Aorta (tissue), 5 donors: ENCODE measurements at places on chromosomes 5 and 9. TPM values are rescaled to one million over a fixed set of nuclear protein-coding genes. Genes with fewer than 3 reads are reported as not detected.

Gene IFNA21
- polyA plus RNA-seq = not detected

Gene DDX41
- polyA plus RNA-seq = 46.5 TPM

Gene GRM6
- not detected for polyA plus RNA-seq

Gene SLU7
- 36.3 TPM for polyA plus RNA-seq

Gene PDE6A
- polyA plus RNA-seq = not detected

Gene NKD2
- not detected for polyA plus RNA-seq

Gene HNRNPAB
- polyA plus RNA-seq = 80.5 TPM

Gene GGTA1
- polyA plus RNA-seq = 239 TPM

DNA sequence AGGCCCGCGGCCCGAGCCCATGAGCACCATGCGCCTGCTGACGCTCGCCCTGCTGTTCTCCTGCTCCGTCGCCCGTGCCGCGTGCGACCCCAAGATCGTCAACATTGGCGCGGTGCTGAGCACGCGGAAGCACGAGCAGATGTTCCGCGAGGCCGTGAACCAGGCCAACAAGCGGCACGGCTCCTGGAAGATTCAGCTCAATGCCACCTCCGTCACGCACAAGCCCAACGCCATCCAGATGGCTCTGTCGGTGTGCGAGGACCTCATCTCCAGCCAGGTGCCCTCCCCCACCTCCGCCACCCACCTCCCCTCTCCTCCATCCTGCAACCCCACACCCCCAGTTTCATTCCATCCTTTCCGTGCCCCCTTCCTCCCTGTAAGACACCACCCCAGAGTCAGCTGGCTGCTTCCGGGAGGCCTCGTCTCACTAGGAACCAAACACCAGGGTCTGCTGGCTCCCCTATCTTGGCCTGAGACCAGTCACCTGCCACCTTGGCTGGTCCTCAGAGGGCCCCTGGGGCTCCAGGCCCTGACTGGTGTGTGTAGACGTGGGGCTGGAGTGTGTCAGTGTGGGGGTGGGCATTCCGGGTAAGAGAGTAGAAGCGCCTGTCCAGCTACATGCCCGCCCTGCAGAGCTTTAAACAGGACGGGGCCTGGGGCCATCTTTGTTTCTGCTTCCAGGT is 655 bp downstream of the GRIN1 start:
- no peak for DNase-seq

DNA sequence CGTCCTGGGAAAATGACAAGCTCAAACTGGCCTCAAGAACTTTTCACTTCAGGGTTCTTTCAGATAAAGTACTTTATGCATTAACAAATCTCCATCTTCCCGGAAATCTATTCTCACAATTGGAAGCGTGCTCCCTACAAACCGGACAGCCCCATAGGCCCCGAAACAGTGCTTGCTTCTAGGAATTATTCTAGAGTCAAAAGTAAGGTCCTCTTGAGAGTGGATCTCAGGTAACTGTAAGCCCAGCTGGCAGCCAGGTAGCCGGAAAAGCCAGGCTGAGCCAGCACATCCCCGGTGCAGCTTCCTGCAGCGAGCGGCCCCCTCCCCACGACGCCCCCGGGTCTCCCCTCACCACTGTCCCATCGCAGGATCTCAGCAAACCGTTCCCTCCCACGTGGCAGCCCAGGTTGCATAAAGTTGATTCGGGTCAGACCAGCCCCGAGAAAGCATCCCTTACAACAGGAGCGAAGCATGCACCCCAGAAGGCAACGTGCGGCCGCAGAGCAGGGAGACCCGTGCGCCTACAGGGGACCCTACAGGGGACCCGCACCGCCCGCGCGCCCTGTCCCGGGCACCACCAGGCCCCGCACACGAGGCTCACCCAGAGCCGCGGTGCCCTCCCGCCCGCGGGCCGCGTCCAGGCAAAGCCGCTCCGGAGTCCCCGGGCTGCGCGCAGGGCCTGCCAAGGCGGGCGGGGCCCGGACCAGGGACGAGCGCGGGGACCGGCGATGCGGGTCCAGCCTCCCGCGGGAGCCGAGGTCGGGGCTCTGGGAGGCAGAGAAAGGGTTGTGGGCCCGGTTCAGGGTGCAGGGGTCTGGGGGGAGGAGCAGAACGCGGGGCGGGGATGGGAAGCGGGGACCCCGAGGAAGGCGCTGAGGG is 920 bp downstream of the LPCAT1 start:
- DNase-seq = peak; percentile 82

DNA sequence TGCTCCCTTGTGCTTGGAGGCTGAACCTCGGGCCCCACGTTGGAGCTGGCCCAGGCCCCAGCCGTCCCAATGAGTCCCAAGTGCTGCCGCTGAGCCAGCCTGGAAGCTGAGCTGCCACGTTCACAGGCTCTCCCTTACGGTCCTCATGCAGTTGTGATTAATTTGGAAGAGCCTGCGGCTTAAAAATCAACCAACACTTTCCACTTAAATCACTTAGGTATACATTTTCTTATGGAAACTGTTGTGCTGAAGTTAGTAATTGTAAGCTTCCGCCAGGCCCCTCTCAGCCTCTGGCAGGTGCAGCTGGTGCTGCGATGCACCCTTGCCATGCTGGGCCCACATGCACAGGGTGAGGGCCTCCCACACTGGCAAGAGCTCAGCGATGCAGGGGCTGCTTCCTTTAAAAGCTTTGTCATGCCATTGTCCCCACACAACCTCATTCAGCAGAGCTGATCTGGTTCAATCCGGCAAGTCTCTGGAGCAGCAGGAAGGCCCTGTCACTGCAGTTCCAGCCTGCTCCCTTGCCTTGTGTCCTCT is 61.0 kb downstream of the IPPK start:
- peak; percentile 70 for DNase-seq

- no peak for DNase-seq
These were observed 107.1 kb downstream of the CDH18 start for GRCh38 chr5:19880859-19881436.

DNA sequence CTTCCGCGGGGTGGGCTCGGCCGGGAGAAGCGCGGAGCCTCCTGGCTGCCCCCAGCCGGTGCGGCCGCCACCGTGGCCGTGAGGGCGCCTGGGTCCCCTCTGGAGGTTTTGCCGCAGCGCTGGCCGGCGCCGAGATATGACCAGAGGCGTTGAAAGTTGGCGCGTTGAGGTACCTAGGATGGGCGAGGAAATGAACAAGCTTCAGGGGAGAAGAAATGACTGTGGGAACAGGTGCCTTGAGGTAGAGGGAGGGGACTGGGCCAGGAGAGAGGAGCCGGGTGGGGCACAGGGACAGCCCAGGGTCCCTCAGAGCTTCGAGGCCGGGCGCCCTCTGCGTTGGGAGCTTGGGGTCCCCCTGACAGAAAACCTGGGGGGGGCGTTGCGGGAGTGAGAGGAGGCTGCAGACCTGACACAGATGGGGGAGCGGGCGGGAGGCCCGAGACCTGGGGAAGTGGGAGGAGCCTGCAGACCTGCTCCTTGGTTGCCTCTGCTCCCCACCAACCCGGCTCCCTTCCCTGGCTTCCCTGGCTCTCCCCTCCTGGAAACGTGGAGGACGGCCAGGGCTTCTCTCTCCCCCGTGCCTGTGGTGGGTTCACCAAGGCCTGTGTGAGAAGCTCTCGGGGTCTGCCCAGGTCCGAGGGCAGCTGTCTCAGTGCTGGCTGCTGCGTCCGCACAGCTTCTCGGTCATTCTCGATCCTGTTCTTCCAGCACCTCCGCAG is 14.2 kb downstream of the RABL6 start:
- peak; percentile 46 for DNase-seq

- DNase-seq = no peak
These were observed 182.4 kb upstream of the ATP10B start for GRCh38 chr5:161034451-161034850.

GRCh38 chr5:58545912-58546311 is 37.0 kb upstream of the RAB3C start:
- DNase-seq = no peak

- no peak for DNase-seq
These were observed 512 bp downstream of the PLK2 start for GRCh38 chr5:58459146-58460001.

- no peak for DNase-seq
These were observed 16.3 kb downstream of the C9orf152 start for GRCh38 chr9:110191615-110192014.

- DNase-seq = no peak
These were observed 30.4 kb downstream of the HMGCR start for GRCh38 chr5:75367401-75367800.

DNA sequence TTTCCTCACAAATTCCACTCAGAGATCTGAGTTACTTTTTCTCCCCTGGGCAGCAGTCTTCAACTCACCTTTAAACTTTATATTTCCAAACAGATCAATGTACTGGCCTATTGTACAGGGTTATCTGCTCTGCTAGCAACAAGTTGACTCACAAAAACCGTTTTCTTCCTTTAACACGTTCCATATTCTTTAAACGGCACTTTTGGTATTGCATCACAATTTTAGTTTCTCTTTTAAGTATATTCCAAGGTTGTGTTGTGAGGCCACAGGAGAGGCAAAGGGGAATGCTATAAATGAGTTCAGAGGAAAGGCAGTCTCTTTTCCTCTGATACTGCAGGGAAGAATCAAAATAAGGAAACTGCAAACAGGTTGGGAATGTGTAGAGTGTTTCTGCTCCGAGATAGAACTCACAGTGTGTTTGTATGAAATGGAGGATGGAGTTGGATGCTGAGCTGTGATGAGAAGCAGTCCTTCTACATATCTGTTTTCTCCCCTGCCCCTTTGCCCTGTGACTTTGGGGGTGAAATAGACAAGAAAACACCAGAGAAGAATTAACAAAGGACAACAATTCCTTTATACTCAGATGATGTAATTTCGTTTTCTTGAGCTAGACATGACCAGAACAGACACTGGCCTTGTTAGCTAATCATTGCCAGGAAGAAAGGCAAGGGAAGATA is 9.9 kb upstream of the ALDOB start:
- no peak for DNase-seq

DNA sequence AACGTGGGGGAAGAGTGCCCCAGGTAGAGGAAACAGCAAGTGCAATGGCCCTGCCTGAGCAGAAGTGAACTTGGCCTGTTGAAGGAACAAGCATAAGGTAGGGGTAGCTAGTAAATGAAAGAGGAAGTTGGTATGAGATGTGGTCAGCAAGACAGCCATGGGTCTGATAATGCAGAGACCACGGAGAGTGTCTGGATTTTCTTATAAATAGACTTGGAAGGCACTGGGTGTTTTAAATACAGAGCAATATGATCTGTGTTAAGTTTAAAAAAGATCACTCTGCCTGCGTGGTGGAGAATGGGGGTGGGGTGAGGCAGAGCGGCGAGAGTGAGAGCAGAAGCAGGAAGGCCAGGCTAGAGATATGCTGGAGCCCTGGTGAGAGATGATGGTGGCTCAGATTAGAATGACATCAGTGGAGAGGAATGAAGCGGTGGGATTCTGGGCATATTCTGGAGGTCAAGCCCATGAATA is 4.2 kb downstream of the ADAM19 start:
- no peak for DNase-seq

DNA sequence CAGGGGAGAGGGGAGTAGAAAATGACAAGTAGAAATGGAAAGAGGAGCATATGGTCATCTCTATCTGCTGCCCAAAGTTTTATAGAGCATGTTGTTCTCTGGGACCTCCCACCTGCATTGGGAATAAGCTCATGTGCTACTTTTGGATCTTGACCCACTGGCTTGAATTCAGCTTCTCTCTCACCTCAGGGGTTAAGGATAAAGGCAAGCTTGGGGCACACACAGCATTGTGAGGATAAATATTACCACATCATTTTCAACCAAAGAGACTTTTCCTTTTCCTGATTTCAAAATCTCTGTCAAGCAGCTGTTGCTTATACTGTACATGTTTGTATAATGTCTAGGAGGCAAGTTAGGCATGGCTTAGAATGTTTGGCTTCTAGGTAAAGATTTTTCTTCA is 16.6 kb downstream of the ATP10B start:
- DNase-seq = no peak

DNA sequence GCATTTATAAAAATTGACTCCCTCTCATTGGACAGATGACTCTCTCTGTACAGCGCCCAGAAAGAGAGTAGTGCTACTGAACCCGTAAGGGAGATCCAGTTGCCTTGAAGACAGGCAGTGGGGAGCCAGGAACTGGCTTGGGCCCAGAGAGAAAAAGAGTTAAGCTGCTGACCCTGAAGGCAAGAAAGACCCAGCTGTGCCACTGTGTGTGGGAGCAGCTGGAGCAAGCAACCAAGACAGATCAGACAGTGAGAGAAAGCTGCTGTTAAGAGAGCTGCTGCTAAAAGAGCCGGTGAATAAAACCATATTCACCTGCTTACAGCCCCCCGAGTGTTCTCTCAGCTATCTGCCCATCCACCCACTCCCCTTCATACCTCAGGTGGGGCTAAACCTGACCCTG is 149.7 kb upstream of the ADAMTS16 start:
- no peak for DNase-seq

GRCh38 chr5:115116001-115116400 is 53.7 kb downstream of the TRIM36 start:
- no peak for DNase-seq

GRCh38 chr5:67530609-67531255 is 334.1 kb upstream of the CD180 start:
- no peak for DNase-seq

DNA sequence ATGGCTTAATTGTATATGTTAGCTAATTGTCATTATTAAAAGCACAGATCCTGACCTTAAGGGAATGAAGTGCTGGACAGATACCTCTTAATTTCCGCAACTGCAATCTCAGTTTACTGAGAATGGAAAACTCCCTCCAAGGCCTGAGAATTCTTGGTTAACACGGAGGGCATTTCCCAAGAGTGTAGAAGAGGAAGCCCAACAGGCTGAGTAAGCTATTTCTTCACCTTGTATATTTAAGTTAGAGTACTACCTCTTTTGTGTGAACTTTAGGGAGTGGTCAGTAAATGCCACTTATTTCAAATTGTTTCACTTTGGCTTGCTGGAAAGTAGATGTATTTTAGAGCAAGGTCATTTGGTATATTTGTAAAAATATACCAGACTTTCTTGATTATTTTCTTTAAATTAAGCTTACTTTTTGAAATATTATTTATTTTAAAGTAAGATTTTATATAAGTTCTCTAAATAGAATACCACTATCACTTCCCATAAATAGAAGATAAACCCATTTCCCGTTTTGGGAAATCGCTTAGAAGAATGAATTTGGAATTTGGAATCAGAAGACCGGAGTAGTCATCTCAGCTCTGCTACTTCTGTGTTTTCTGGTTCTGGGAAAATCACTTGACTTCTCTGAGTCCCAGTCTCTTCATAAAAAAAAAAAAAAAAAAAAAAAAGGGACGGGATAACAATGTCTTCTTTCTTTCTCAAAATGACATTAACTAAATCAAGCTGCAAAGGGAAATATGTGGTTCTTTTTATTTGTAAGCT is 26.0 kb upstream of the C9orf72 start:
- no peak for DNase-seq

- DNase-seq = no peak
These were observed 54.6 kb downstream of the FYB1 start for GRCh38 chr5:39164529-39165402.

- DNase-seq = no peak
These were observed 6.0 kb downstream of the ISL1 start for GRCh38 chr5:51389288-51389576.

DNA sequence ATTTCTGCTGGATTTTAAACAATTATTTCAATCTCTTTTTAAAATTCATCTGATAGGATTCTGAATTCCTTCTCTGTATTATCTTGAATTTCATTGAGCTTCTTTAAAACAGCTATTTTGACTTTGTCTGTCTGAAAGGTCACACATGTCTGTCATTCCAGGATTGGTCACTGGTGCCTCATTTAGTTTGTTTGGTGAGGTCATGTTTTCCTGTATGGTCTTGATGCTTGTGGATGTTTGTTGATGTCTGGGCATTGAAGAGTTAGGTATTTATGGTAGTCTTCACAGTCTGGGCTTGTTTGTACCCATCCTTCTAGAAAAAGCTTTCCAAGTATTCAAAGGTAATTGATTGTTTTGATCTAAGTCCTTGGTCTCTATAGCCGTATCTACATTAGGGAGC is 39.1 kb downstream of the DENND4C start:
- DNase-seq = no peak

GRCh38 chr9:7121055-7121454 is 363.3 kb downstream of the KDM4C start:
- DNase-seq = no peak
